Thoracic aorta endothelial cell (primary cell): ENCODE measurements at places on chromosomes 4 and X. TPM values are rescaled to one million over a fixed set of nuclear protein-coding genes. Genes with fewer than 3 reads are reported as not detected.

The TMEM192 gene
- 13.4 and 21.8 TPM in 2 replicates for total RNA-seq

The ASB11 gene
- 0.14 TPM in 1 of 2 replicates, not detected in the other for total RNA-seq

The CYLC1 gene
- not detected in 2 replicates for total RNA-seq

The FRMD7 gene
- not detected in 2 replicates for total RNA-seq

The PDK3 gene
- total RNA-seq = 11.6 and 21.5 TPM in 2 replicates

The FRMPD4 gene
- total RNA-seq = under 0.01 TPM in 1 of 2 replicates, not detected in the other

The BANK1 gene
- not detected in 2 replicates for total RNA-seq

The UGT2A1 gene
- 0.50 and 0.93 TPM in 2 replicates for total RNA-seq

The EXOSC9 gene
- total RNA-seq = 61.8 and 65.7 TPM in 2 replicates

The HMX1 gene
- total RNA-seq = not detected in 2 replicates

The LRIT3 gene
- 0.07 and 0.13 TPM in 2 replicates for total RNA-seq

The SATL1 gene
- total RNA-seq = not detected in 2 replicates

The GPAT3 gene
- total RNA-seq = 8.5 and 24.8 TPM in 2 replicates

The ATOH1 gene
- not detected in 2 replicates for total RNA-seq

The PFKFB1 gene
- 0.07 TPM in 1 of 2 replicates, not detected in the other for total RNA-seq

The CPLX1 gene
- total RNA-seq = 0.13 and 0.36 TPM in 2 replicates

The ANKRD50 gene
- total RNA-seq = 88.2 and 128 TPM in 2 replicates

The GRIA3 gene
- total RNA-seq = 0.07 TPM in 1 of 2 replicates, not detected in the other

The MAGEA4 gene
- not detected in 2 replicates for total RNA-seq

The MAGED4B gene
- 1.2 and 7.1 TPM in 2 replicates for total RNA-seq

The PDCL2 gene
- not detected in 2 replicates for total RNA-seq

The STK32B gene
- total RNA-seq = 15.4 and 21.3 TPM in 2 replicates

The LIAS gene
- 15.0 and 16.1 TPM in 2 replicates for total RNA-seq

The SPANXA1 gene
- total RNA-seq = not detected in 2 replicates

The BBS12 gene
- 2.8 and 4.2 TPM in 2 replicates for total RNA-seq

The GSX2 gene
- total RNA-seq = not detected in 2 replicates

The RNF175 gene
- not detected in 2 replicates for total RNA-seq

The EDNRA gene
- not detected in 2 replicates for total RNA-seq

The PAK3 gene
- 0.13 and 1.1 TPM in 2 replicates for total RNA-seq

The MAGEH1 gene
- total RNA-seq = 28.3 and 30.1 TPM in 2 replicates

The ARSH gene
- total RNA-seq = not detected in 2 replicates

The PROM1 gene
- total RNA-seq = 0.13 TPM in 1 of 2 replicates, not detected in the other

The CTAG2 gene
- total RNA-seq = not detected in 2 replicates

The XPNPEP2 gene
- total RNA-seq = not detected in 2 replicates

The RHOXF1 gene
- not detected in 2 replicates for total RNA-seq

The GAGE2A gene
- total RNA-seq = not detected in 2 replicates

The KLB gene
- under 0.01 TPM in 1 of 2 replicates, not detected in the other for total RNA-seq
